ENCODE measurements at places on chromosomes 16 and 17. TPM values are rescaled to one million over a fixed set of nuclear protein-coding genes. Genes with fewer than 3 reads are reported as not detected.

The STAT5B gene
- total RNA-seq, result 11.2 TPM

GRCh38 chr17:55286681-55287589 lies 22.2 kb downstream of the HLF start:
- no peaks in the 10 kb centered on the region for H3K27me3 ChIP-seq
- H3K27ac ChIP-seq, result no peak overlapping the region
- no peaks in the 10 kb centered on the region for H3K4me1 ChIP-seq
- peaks cover 1% of the 10 kb centered on the region for H3K36me3 ChIP-seq
- DNase-seq, result no peak
- H3K4me3 ChIP-seq, result no peak overlapping the region

DNA sequence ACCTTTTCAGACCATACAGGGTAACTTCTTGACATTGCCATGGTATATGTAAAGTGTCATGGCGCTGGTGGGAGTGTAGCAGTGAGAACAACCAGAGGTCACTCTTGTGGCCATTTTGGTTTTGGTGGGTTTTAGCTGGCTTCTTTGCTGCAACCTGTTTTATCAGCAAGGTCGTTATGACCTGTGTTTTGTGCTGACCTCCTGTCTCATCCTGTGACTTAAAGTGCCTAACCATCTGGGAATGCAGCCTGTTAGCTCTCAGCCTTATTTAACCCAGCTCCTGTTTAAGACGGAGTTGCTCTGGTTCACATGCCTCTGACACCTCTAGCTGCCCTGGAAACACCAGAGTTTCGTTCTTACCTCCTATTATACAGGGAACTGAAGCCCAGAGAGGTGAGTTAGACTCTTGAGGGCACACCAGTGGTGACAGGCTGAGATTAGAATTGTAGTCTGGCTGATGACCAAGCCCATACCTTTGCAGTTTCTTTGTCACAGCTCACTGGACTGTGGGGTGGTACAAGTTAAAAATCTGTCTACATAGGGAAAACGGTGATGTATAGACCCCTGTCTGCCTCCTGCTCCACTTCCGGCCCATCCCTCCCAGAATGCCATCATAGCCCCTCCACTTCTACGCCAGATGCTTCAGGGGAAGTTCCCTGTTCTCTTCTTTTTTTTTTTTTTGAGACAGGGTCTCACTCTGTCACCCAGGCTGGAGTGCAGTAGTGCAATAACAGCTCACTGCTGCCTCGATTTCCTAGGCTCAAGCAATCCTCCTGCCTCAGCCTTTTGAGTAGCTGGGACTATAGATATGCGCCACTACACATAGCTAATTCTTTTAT lies 21.0 kb downstream of the KSR1 start:
- no peak overlapping the region for H3K27ac ChIP-seq
- no peaks in the 10 kb centered on the region for H3K27me3 ChIP-seq
- no peak overlapping the region for H3K4me3 ChIP-seq
- DNase-seq, result no peak
- H3K36me3 ChIP-seq, result no peaks in the 10 kb centered on the region

The USB1 gene
- 106 TPM for total RNA-seq

GRCh38 chr17:36123431-36123830 lies 19.8 kb downstream of the CCL4 start:
- DNase-seq, result no peak
- H3K4me3 ChIP-seq, result no peak overlapping the region
- no peaks in the 10 kb centered on the region for H3K36me3 ChIP-seq
- no peaks in the 10 kb centered on the region for H3K27me3 ChIP-seq

The TBC1D3I gene
- 0.58 TPM for total RNA-seq

DNA sequence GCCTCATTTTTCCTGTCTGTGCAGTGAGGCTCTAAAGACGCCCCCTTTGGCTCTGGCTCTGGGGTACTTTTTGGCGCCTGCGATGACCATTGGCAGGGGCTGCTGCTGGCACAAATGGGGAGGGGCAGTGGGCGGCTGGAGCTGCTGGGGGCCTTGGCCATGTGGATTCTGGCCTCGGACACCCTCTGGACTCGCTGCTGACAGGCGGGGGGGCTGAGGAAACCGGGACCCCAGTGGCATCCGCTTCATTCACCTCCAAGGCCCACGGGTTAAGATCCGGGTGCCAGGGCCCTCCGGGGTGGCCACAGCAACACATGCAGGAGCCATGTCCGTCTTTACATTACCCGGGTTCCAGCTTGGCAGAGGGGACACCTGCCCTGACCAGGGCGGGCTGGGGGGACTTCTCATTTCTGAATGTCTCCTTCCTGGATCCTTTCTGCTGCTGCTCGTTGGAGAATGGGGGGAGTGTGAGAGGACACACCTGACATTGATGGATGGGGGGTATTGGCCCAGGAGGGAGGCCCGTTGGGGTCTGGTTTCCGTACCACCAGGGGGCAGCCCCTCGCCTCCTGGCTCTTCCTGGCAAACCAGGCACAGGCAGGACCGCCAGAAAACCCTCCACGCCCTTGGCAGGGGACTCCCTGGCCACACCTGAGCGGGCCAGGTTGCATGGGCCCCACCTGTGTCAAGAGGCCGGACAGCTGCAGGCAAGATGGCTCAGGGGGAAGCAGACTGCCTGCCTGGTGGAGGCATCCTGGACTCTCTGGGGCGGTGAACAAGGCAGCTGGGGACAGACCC lies 21.8 kb downstream of the GSE1 start:
- no peak for DNase-seq
- no peak overlapping the region for H3K27ac ChIP-seq
- H3K27me3 ChIP-seq, result no peaks in the 10 kb centered on the region
- H3K36me3 ChIP-seq, result no peaks in the 10 kb centered on the region
- peaks cover 22% of the 10 kb centered on the region for H3K4me1 ChIP-seq
- H3K4me3 ChIP-seq, result no peak overlapping the region

DNA sequence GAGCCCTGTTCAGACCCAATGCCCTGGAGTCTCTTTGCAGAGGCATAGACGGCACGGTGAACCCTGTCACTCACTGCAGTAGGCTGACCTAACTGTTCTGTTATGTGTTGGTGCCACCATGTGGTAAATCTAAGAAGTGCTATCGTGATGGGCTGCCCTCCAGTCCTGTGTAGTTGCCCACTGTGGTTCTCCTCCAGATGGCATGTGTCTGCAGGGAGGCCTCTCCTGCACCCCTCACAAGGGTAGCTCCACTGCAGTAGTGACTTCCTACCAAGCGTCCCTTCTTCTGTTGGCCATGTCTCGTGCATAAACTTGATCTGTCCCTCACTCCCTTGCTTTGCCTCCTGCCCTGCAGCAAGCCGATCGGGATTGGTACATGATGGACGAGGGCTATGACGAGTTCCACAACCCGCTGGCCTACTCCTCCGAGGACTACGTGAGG lies 5.8 kb downstream of the DHX38 start:
- no peak overlapping the region for H3K27ac ChIP-seq
- H3K4me3 ChIP-seq, result no peak overlapping the region
- no peaks in the 10 kb centered on the region for H3K27me3 ChIP-seq
- peak; percentile 65 for DNase-seq

- H3K4me3 ChIP-seq, result no peak overlapping the region
- H3K4me1 ChIP-seq, result no peaks in the 10 kb centered on the region
- no peak overlapping the region for H3K27ac ChIP-seq
- no peak for DNase-seq
- no peaks in the 10 kb centered on the region for H3K27me3 ChIP-seq
These were observed 26.0 kb upstream of the LASP1NB start for GRCh38 chr17:38899421-38899820.

The KRT36 gene
- total RNA-seq, result not detected

DNA sequence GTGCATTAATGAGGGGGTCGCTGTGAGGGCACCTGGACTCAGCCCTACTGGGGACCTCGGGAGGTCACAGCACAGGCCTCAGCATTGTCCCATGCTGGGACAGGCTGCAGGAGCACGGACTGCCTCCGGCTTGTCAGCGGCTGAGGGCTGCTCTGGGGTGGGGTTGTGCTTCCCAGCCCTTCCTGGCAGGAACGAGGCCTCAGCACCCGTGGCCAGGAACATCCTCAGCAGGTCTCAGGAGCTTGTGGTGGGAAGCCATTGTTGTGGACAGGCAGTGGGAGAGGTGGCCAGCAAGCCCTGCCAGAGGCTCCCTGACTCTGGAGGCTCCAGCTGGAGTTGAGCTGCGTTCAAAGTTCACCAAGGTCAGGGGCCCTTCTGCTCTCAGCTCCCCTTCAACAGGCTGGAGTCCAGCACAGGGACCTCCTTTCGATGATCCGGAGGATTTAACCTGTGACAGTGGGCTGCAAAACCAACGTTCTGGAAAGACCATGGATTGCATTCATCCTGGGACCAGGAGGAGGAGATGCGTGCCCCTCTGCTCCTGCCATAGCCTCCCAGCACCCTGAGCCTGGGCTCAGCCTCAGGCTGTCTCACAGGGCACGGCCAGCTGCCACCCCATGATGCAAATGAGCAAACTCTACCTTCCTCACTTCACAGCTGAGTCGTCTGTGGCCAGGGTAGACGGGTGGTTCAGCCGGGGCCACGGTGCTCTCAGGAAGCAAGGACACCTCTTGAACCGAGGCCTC lies 32.6 kb downstream of the FOXL1 start:
- no peaks in the 10 kb centered on the region for H3K27me3 ChIP-seq
- no peak overlapping the region for H3K4me3 ChIP-seq
- H3K36me3 ChIP-seq, result no peaks in the 10 kb centered on the region

DNA sequence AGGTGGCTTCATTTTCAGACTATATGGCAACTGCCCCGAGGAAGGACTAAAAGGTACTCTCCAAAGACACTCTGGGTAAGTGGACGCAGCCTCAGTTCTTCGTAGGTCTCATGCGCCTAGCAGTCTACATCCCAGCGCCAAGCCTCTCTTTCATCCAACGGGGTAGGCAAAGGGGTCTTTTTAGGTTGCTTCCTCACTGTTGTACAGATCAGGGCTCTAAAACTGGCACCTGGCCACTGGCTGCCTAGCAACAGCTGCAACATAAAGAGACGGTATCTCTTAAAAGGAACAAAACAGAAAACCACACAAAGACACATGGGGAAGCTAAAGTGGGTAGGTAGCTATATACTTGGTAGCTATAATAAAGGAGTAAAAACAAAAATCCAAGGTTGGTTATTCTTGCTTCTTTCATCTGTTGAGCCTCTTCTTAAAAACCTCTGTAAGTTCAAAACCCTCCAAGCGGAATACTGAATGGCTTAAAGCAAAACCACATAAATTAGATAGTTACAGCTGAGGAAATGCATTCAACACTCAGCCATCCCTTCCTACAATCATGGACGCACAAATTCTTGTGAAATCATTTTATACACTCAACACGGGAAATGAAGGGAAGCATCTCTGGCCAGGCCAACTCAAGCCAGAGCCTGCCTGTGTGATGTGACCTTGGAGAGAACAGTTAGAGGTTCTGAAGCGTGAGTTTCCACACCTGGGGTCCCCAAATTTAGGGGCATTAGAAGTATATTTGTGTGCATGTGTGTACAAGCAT lies 22.7 kb downstream of the CYTH1 start:
- H3K4me3 ChIP-seq, result no peak overlapping the region
- DNase-seq, result no peak
- H3K27ac ChIP-seq, result no peak overlapping the region
- no peaks in the 10 kb centered on the region for H3K27me3 ChIP-seq
- peaks cover 18% of the 10 kb centered on the region for H3K4me1 ChIP-seq

- H3K4me1 ChIP-seq, result no peaks in the 10 kb centered on the region
- DNase-seq, result no peak
- no peak overlapping the region for H3K27ac ChIP-seq
- H3K4me3 ChIP-seq, result no peak overlapping the region
- H3K36me3 ChIP-seq, result no peaks in the 10 kb centered on the region
- no peaks in the 10 kb centered on the region for H3K27me3 ChIP-seq
These were observed 226.6 kb downstream of the SPECC1 start for GRCh38 chr17:20235747-20236146.

DNA sequence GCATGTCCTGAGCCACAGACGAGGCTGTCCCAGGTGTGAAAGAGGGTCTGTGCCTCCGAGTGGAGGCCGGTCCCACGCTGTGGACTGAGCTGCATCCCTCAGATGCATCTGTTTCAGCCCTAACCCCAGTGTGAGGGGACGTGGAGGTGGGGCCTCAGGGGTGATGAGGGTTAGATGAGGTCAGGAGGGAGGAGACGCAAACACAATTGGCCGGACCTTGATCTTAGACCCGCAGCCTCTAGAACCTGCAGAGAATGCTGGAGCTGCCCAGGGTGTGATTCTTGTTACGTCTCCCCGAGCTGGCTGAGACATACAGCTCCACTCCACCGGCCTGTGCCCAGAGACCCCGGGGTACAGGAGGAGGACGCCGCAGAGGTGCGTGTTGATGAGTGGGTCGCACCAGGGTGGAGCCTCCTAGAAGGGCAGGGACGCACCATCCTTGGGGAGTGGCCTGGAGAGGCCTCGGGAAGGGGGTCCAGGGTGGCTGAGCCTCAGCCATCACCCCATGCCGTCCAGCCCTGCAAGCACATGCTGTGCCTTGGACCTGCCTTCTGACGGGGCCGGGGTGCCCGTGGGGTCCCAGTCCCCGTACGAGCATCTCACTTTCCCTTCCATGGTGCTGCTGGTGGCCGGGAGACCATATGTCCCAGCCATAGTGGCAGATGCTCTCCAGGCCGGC lies 16.6 kb upstream of the C1QTNF8 start:
- DNase-seq, result no peak
- no peak overlapping the region for H3K27ac ChIP-seq
- H3K36me3 ChIP-seq, result no peaks in the 10 kb centered on the region
- no peaks in the 10 kb centered on the region for H3K27me3 ChIP-seq

The GJD3 gene
- total RNA-seq, result not detected

GRCh38 chr16:23868136-23868535 lies 32.4 kb downstream of the PRKCB start:
- no peak for DNase-seq
- no peak overlapping the region for H3K4me3 ChIP-seq
- H3K27ac ChIP-seq, result peak overlapping the region; percentile 89
- no peaks in the 10 kb centered on the region for H3K27me3 ChIP-seq
- H3K4me1 ChIP-seq, result peaks cover 86% of the 10 kb centered on the region

- no peak overlapping the region for H3K4me3 ChIP-seq
- H3K4me1 ChIP-seq, result no peaks in the 10 kb centered on the region
- no peaks in the 10 kb centered on the region for H3K27me3 ChIP-seq
- DNase-seq, result no peak
These were observed 6.9 kb upstream of the SLC13A2 start for GRCh38 chr17:28466521-28467048.

The RPRML gene
- total RNA-seq, result not detected

DNA sequence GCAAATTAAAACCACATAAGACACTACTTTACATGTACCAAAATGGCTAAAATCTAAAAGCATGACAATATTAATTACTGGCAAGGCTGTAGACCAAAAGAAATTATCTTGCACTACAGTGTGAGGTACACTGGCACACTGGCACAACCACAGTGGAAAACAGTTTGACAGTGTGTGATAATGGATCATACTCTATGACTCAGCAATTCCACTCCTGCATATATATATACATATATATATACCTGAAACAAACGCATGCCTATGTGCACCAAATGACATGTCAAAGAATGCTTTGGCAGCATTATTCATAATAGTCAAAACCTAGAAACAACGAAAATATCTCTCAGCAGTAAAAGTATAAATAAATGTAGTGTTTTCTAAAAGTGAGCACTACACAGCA lies 4.6 kb upstream of the DYNLRB2 start:
- DNase-seq, result no peak
- H3K27ac ChIP-seq, result no peak overlapping the region
- H3K36me3 ChIP-seq, result no peaks in the 10 kb centered on the region
- no peak overlapping the region for H3K4me3 ChIP-seq
- no peaks in the 10 kb centered on the region for H3K4me1 ChIP-seq
